ENCODE measurements at places on chromosomes 12 and 14. TPM values are rescaled to one million over a fixed set of nuclear protein-coding genes. Genes with fewer than 3 reads are reported as not detected.

DNA sequence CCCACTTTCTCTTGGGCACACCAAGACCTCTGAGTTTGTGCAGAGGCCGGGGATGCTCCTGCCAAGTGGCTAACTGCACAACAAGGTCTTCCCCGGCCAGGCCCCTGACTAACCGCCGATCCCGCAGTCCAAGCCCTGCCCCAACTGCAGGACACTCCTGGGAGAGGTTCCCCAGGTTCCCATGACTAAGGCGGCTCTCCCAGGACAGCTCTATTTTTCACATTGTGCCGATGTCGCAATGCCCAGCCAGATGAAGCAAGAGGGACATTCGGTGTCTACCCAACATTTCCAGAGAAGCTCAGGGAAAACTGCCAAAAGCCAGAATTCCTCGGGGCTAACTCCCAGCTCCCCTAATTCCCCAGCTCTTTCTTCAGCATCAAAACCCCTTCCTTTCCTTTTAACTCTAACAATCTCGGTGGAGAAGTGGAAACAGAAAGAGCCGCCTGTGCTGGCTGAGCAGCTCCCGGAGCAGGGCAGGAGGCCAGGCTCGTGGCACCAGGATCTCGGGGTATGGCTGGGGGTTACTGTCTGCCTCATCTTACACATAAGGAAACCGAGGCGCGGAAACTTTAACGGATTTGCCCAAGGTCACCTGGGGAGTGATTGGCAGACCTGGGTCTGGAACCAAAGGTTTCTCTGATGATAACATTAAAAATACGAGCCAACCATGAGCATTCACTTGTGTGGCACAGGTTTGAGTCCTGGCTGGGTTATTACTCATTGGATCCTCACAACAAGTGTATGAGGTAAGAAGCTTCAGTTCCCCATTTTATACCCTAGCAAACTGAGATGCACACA is 318.2 kb downstream of the BCL11B start:
- DNase-seq = peak; percentile 85

Gene FGD6
- 8.9 TPM for total RNA-seq

GRCh38 chr12:6540181-6540877 is 6.0 kb downstream of the GAPDH start:
- DNase-seq = peak; percentile 97

GRCh38 chr14:85190251-85190650 is 339.7 kb upstream of the FLRT2 start:
- no peak for DNase-seq

Data from aorta (tissue), 5 donors.